Suppressor macrophage treated with lipopolysaccharide for 4 hours (primary cell): ENCODE measurements at places on chromosomes 6 and 20.
A peak's percentile ranks its signal among the peaks of the same experiment; 100 is the strongest.

- DNase-seq = no peak
Measured at GRCh38 chr20:36779656-36780025, 6.1 kb upstream of the DSN1 start.

- DNase-seq = no peak
Measured at GRCh38 chr20:55582498-55582897, 422.8 kb downstream of the CBLN4 start.

DNA sequence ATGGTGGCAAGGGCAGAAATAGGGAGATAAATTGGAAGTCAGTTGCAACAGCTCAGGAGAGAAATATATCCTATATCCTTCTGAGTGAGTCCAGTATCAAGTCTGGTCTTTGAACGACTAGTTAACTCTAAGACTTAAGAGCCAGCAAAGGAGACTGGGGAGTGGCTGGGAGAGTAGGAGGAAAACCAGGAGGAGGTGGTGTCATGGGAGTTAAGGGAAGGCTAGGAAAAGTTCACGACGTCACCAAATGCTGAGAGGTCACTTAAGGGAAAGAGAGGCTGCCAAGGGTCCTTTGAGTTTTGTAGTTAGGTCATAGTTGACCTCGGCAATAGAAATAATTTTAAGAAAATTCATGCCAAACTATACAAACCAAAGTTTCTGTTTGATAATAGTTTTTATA, 25.1 kb downstream of the ACOT13 start:
- no peak for DNase-seq

GRCh38 chr6:170434821-170435155, 118.3 kb downstream of the PSMB1 start:
- no peak for DNase-seq

- DNase-seq = no peak
Measured at GRCh38 chr6:72650081-72650745, 28.3 kb downstream of the KCNQ5 start.

- DNase-seq = no peak
Measured at GRCh38 chr6:158050955-158051354, 69.3 kb downstream of the SYNJ2 start.

- no peak for DNase-seq
Measured at GRCh38 chr6:73564578-73565345, 43.9 kb upstream of the EEF1A1 start.

DNA sequence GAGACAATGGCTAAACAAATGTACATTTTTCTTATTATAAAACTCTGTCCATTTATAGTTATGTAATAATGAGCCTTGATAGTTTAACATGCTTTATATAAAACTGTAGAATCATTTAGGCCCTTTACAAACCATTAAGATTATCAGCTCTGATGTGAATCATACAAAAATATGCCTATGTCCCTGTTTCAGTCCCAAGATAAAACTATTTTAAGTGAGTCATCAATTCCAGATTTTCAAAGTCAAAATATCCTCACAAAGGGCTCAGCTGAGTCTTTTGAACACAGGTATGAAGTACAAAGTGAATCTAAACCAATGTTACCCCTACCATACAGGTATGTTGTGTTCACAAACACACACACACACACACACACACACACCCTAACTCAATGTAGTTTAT, 88.0 kb downstream of the PTPRK start:
- DNase-seq = no peak

DNA sequence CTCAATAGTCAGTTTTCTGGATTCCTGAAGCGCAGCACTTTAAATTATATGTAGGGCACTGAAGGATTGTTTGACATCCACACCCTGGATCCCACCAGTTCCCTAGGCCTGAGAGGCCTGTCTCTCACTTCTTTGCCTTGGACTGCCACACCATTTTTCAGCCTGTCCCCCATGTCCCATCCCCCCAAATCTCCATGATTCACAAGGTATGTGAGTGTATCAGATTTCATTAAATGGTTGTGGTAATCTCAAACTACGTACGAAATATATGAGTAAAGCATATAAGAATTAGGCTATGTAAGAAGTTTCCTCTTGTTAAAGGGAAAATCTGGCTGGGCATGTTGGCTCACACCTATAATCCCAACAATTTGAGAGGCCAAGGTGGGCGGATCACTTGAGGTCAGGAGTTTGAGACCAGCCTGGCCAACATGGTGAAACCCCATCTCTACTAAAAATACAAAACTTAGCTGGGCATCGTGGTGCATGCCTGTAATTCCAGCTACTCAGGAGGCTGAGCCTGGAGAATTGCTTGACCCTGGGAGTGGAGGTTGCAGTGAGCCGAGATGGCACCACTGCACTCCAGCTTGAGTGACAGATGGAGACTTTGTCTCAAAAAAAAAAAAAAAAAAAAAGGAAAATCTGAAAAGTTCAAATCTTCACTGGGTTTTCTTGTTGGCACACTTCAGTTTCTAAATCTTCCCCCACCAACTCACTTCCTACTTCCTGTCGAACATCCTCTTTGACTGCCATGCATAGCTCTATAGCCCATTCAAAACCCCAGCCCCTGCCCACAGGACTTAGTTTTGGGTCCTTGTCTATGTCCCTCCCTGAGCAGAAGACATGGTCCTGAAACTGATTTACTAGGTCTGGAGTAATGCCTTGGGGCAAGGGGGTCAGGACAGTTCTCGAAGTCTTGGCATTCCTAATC, 97.3 kb upstream of the SHLD1 start:
- DNase-seq = peak; percentile 68

- DNase-seq = no peak
Measured at GRCh38 chr6:21565431-21565830, 28.1 kb upstream of the SOX4 start.

GRCh38 chr6:43037706-43038105, 15.9 kb downstream of the CUL7 start:
- DNase-seq = no peak

DNA sequence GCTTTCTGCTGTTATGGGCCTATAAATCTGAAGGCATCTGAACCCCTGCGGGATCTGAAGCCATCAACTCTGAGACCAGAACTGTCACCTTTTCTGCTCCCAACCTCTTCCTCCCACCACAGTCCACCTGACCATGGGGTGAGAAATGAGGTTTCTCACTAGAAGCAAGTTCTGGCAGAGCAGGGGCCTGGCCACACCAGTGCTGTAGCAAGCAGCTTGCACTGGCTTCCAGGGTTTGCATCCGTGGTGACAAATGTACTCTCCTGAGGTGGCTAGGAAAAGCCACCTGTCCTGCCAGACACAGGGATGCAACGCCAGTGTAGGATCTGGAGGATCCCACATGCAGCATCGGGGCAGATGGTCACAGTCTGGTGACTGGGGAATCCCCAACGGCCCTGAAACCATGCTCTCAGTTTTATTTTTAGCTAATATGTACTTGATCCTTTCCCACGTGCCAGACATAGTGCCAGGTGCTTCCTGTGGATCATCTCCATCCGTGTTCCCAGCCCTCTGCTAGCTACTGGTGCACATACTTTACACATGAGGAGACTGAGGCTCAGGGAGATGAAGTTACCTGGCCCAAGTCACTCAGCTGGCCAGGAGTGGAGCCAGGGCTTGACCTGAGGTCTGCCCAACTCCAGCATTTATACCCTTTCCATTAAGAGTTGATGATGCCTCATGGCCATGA, 122.1 kb upstream of the SPACA1 start:
- peak; percentile 3 for DNase-seq

DNA sequence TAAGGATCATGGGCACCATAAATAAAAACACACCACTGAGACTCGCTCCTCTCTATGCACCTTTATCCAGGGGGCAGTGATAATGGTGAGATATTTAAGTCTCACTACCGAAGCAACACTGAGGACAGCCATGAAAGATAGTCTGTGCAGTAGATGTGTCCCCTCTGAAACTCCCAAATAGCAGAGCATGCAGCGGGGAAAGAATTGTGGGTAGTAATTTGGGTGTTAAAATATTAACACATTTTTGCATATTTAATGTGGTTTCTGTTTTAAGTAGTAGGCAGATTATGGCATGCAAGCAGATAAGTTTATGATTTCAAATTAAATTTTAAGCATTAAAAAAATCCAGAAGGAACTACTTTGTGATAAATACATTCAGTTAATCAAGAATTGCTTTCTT, 82.7 kb downstream of the CTNNBL1 start:
- no peak for DNase-seq

DNA sequence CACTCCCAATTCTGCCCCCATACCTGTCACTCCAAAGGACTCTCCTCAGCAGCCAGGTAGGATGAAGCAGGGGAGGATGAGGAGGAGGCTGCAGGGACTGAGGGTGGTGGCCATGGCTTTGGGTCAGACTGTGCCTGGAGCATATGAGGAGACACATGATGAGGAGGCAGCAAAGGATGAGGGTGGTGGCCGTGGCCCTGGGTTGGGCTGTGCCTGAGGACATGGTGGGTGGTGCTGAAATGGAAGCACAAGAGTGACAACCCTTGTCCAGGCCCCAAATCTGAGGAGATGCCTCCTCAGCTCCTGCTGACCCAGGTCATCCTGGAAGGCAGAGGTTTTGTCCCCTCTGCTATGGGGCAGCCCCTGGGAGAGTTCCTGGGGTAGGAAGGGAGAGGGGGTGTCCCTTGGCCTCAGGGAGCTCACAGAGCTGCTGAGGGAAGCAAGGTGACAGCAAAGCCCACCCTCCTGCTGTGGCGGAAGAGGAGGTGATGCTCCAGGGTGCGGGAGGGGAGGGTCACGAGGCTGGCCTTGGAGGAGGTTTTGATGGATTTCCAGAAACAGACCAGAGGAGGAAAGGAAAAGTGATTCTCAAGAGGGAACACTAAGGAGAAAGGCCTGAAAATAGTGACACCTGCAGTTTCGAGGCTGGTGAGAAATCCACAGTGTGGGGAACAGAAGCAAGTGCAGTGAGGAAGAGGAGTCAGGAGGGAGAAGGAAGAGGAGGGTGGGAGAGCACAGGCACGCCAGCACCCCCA, 4.6 kb downstream of the RAET1G start:
- no peak for DNase-seq

- peak; percentile 8 for DNase-seq
Measured at GRCh38 chr6:105151644-105152043, 28.2 kb downstream of the POPDC3 start.

DNA sequence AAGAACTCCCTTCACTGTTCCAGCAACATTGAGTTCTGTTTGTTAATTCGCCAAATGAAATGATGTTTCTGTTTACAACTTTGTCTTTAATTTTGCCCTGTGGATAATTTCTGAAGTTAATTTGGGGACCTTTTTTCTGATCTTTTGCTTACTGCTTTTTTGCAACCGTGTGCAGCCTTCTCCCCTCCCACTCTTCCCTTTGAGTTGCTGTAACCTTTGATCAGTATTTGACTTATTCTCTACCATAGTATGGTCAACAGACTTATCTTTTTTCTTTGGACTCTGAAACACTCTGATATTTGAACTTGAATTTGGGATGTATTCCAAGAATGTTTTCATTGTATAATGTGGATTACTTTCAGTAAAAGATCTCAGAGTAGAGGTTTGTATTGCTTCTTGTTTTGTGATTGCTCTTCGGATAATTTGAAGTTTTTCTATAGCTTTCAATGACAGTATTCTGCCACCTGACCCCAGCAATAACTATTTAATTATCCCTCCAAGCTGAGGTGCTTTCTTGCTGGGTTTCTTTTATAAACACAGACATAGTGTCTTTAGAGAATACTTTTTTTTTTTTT, 46.2 kb downstream of the LRRN4 start:
- DNase-seq = no peak

- no peak for DNase-seq
Measured at GRCh38 chr20:43789593-43789992, 62.8 kb upstream of the GTSF1L start.

DNA sequence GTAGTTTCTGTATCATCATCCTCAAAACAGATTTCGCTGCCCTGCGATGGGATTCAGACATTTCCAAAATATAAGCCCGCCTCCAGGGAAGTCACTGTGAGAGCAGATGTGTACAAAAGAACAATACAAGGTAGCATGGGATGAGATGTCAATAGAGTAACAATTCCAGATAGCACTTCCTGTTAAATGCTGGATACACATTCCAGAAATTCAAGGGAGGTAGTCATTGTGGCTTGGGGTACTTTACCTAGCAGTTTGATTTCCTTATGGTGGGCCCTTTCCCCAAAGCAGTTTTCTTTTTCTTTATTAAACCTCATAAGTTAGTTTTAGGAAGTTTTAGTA, 2.5 kb downstream of the RNF217 start:
- no peak for DNase-seq

- no peak for DNase-seq
Measured at GRCh38 chr20:56212091-56212490, 36.4 kb upstream of the MC3R start.

GRCh38 chr6:51398064-51398705, 579.5 kb downstream of the TFAP2B start:
- no peak for DNase-seq

DNA sequence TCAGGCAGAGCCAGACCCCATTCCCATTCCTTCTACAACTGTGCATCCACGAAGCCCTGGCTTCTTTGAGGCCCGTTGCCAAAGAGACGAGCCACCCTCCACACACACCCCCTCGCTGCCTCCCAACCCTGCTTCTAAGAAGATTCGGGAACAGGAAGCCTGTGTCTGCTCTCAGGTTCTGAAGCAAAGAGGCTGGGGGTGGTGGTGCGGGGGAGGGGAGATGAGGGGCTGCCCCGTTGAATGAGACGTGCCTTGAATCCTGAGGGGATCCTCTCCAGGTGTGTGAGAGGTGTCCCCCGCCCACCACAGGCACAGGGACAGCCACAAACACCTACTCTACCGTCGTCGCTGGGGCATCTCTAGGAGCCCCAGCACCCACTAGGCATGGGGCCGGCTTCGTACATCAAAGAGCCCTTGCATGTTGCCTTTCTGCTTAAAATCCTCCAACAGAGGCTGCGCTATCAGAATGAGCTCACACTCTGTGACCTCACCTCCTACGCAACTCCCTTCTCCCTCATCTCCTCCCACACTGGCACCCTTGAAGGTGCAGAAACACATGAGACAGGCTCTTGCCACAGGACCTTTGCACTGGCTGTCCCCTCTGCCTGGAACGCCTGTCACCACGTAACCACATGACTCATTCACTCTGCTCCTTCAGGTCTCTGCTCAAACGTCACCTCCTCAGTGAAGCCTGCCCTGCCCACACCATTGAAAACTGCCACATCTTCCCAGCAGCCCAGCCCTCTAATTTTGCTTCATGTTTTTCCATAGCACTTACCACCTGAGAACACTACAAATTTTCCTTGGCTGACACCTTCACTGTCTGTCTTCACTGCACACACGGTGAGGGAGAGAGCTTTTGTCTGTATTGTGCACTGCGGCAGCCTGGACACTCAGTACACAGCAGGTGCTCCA, 58.5 kb downstream of the PREX1 start:
- DNase-seq = peak; percentile 86

- no peak for DNase-seq
Measured at GRCh38 chr20:51636123-51636522, 93.6 kb upstream of the NFATC2 start.

- DNase-seq = peak; percentile 28
Measured at GRCh38 chr6:14228571-14228970, 111.0 kb downstream of the CD83 start.

GRCh38 chr6:54493138-54493537, 184.9 kb downstream of the TINAG start:
- DNase-seq = no peak
